NCI-H1694 treated with DMSO at 0.1 percent for 48 hours (cell line): ENCODE measurements at places on chromosomes 13 and 19.

DNA sequence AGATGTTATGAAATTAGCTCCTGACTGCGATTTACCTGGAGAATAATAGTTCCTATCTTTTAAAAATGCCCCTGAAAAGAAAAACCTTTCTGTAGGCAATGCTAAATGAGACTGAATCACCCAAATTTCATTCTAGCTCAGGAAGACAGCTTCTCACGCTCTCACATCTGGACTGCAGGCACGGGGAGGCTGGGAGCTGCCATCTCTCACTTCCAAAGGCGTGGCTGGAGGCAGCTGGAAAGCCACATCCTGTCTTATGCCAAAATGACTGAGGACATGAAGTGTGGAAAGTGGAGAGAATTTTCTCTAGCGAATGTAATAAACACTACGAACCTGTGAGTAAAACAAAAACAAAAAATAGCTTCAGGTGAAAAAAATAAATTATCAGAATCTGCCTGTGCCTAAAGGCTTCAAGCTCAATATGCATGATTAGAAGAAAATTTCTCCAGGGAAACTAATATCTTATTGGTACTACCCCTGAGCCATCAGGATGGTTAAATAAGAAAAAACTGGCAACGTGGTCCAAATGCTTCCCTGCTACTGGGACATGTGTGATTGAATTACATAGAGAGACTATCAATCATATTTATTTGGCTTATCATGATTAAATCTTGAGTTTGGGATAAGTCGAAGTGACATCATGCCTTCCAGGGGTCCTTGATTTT is 58.1 kb upstream of the UBL3 start:
- no peak for DNase-seq

DNA sequence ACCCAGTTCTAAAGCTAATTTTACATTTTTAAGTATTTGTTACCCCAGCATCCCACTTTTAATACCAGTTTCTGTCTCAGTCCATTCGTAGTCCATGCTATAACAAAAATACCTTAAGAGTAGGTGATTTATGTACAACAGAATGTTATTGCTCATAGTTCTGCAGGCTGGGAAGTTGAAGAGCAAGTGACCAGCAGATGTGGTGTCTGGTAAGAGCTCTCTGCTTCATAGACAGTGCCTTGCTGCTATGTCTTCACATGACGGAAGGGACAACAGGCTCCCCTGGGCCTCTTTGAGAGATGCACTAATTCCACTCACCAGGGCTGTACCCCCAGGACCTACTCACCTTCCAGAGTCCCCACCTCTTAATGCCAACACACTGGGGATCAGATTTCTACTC is 96.6 kb downstream of the COL4A2 start:
- DNase-seq = no peak

GRCh38 chr13:84870190-84870589 is 929.0 kb downstream of the SLITRK6 start:
- DNase-seq = no peak

- no peak for DNase-seq
Observed at GRCh38 chr13:31200637-31200971, 829 bp downstream of the B3GLCT start.

GRCh38 chr13:105952973-105953290 is 582.5 kb downstream of the EFNB2 start:
- no peak for DNase-seq

DNA sequence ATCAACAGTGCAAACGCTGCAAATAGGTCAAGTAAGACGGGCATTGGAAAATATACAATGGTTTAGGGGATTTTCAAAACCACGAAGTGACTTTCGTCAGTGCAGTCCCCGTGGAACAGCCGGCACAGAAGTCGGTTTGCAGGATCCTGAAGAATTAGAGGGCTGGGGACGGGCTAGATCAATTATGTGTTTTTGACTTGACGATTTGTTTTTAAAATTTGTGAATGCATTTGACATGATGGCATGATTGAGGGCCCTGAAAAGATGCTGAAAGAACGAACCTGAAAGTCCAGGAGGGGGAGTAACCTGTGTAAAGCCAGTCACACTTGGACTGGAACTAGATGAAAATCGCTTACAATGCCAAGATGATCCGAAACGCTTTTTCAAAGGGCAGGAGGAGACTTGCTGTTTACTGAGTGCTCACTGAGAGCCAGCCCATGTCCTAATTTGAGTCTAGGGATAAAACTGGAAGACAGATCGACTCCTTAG is 8.9 kb upstream of the DGKH start:
- DNase-seq = no peak

DNA sequence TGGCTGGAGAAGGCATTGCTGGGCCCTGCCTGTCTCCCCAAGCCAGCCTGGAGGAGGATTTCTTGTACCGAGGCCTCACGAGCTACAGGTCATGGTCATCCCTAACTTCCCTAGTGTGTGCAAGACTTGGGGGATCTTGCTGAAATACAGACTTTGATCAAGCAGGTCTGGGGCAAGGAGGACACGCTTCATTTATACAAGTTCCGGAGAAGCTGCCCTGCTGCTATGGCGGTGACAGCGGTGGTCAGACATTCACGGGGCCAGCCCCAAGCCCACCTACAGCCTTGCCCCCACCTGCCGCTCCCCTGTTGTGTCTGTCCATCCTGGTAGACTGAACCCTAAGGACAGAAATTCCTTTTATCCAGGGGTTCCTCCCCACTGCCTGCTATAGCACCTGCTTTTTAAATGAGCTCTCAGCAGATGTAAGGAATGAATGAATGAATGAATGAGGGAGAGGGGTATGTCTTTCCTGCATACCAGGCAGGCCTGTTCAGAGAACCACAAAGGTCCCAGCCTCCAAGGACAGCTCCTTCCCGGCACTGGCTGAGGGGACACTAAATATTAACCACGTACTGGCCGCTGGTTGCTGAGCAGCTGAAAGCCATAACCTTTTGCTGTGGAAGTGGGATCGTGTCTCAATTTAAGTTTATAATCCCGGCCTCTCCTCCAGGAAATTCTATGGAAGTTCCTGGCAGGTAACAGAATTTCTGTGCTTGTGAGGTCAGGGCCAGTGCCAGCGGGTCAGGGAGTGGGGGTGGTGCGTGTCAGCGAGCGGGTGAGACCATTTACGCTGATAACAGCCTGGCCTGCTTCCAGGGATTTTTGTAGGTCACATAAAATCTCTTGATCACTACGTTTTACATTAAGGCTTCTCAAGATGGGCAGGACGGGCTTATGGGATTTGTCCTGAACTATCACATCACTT is 27.1 kb downstream of the TSSK6 start:
- DNase-seq = no peak

DNA sequence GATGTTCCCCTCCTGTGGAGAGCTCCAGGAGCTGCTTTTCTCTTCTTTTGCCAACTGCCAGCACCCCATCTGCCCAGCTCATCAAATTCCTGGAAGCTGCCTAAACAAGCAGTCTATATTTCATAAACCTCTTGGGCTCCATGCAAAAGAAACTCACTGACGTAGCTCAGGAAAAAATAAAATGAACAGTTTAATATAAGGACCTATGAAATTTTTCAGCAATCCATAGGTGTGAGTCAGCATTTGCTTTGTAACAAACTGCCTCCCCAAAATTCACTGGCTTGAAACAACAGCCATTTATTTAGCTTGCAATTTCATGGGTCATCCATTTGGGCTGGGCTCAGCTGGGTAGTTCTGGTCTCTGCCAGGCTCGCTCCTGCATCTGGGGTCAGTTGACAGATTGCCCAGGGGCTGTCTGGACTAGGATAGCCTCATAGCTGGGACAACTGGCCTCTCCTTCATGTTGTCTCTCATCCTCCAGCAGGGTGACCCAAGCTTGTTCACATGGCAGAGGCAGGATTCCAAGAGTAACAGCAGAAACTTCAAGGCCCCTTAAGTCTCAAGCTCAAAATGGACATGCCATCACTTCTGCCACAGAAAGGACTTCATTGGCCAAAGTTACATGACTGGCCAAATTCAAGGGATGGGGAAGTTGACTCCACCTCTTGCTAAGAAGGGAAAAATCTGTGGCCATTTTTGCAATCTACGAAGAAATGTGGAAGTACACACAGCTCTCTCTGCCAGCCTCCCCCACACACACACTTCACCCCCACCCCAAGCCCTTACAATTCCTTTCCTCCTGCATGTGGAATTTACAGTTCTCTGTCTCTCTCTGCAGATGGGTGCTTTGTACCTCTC is 7.9 kb upstream of the PVR start:
- no peak for DNase-seq
